ENCODE measurements at places on chromosomes 4 and X.

DNA sequence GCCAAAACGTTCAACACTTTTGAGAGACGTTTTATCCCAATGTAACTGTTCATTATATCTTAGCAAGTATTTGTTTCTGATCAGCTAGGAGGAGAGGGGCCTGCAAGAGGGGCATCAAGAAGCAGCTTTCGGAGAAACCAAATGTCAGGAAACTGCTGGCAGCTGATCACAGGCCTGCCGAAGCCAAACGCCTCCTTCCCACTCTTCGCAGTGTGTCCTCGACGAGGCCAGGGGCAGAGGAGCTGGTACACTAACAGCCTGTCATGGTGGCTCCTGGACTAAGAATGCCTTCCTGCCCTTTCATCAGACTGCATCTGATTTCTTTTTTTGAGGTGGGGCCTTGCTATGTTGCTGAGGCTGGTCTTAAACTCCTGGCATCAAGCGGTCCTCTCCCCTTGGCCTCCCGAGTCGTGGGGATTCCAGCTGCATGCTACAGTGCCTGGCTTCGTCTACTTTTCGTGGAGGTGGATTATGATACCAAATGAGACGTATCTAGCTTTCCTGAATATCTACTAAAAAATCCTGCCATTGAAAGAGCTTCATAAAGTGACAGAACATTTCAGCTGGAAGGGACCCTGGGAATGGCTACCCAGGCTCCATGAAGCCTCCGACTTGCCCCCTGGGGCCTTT lies 134.8 kb downstream of the AFAP1 start:
- no peak for DNase-seq

DNA sequence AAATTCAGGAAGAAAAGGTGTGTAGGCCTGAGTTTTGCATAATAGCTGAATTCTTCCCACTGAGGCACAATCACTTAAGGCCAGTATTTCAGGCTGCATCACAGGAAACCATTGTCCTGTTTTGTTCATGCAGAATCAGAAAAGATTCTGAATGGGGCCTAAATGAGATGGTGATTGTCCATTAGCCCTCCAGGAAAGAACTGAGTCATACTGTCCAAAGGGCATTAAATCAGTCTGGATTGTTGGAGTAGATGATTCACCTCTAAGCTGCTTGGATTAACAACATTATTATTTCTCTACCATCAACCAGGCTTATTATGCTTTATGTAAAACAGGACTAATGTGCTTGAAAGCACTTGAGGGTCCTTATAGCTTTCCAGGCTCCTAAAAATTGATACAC lies 36.2 kb downstream of the CT47B1 start:
- DNase-seq, result no peak

DNA sequence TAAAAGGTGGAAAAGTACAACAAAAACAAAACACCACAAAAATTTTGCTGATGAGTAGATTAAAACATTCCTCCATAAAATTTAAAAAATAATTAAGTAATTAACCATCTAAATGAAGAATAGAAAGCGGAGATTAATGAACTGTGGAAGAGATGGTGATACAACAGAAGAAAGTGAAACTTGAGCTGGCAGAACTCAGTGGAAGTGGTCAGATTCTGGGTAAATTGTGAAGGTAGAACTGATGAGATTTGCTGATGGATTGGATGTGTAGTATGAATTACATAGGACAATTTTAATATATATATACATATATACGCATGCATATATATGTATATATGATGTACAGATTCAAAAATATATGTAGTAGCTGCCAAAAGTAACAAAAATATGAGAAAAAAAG lies 73.9 kb downstream of the AMOT start:
- DNase-seq, result no peak

GRCh38 chrX:14927401-14927800 lies 54.2 kb downstream of the MOSPD2 start:
- no peak for DNase-seq

GRCh38 chr4:121875652-121876051 lies 5.4 kb upstream of the BBS7 start:
- DNase-seq, result no peak

DNA sequence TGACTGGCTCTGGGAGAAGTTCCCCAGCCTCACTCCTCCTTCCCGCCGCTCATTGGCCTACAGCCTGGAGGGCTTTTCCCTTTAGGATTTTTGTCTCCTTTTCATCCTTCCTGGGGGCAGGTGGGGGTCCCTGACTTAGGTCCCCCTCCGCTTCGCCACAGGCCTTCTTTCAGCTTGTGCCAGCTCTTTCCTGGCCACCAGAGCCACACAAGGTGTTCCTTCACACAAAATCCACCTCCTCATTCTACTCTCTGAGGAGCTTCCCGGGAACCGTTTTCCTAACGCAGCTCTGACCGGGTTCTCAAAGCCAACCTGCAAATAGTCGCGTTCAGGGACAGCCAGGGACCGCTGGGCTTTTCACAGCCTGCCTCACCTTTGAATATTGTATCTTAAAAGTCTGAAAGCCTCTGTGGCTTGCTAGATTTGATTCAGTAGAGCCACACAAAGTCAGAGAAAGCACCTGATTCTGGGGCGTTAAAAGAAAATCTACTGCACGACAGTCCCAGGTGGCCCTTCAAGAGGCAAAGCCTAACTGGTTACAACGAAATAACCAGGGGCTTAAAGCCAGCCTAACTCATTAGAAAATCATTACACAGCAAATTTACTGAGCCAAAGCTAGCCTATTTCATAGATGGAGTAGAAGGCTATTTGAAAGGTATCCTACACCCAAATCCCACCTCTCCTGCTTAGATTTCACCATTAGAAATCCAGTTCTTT lies 731 bp upstream of the GPC3 start:
- DNase-seq, result no peak

GRCh38 chrX:119758731-119759247 lies 401 bp downstream of the SOWAHD start:
- peak; percentile 48 for DNase-seq

- peak; percentile 94 for DNase-seq
Observed at GRCh38 chrX:74614093-74614909, at the start of gene RLIM. Gene RLIM (minus strand): TSS chrX:74614624. CDS start chrX:74595977, 18,647 bp downstream.

DNA sequence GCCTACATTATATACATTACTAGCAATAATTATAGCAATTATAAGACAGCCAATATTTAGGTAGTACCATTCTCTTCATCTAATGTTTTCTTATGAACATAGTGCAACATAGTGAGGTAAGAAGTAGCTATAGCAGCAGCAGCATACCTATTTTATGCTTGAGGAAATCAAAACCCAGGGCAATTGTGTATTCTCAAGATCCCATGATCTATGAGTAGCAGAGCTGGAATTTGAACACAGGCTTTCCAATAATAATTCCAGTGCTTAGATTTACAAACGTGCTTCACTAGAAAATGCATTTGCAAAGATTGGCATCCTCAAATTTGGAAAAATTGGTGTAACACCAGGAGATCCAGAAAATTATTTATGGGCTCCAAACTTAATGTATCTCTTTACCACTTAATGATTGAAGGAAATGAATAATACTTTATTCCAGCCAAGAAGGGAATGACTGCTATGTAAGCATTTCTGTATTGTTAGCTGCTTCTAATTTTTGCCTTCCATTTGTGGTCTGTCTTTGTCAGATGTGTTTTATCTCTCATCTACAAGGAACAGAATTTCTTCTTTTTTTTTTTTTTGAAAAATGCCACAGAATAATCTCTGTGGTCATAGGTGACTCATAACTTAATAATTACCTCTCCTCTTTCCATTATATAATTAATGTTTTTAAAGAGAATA lies 451.1 kb downstream of the ARAP2 start:
- DNase-seq, result no peak

DNA sequence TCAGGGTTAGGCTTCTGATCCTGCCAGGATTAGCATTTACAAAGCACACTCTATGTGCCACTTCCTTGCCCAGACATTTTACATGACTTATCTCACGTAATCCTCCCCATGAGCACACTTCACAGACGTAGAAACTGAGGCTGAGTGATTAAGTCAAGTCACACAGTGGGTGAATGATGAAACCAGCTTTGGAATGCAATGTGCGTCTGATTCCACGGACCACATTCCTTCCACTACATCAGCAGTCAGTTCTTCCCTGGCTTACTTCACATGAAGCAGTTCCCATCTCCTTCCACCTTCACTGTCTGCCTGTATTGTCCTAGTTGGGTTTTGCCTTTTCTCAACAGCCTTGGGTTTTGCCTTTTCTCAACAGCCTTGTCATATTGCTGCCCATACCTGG lies 134.3 kb upstream of the PPARGC1A start:
- no peak for DNase-seq

DNA sequence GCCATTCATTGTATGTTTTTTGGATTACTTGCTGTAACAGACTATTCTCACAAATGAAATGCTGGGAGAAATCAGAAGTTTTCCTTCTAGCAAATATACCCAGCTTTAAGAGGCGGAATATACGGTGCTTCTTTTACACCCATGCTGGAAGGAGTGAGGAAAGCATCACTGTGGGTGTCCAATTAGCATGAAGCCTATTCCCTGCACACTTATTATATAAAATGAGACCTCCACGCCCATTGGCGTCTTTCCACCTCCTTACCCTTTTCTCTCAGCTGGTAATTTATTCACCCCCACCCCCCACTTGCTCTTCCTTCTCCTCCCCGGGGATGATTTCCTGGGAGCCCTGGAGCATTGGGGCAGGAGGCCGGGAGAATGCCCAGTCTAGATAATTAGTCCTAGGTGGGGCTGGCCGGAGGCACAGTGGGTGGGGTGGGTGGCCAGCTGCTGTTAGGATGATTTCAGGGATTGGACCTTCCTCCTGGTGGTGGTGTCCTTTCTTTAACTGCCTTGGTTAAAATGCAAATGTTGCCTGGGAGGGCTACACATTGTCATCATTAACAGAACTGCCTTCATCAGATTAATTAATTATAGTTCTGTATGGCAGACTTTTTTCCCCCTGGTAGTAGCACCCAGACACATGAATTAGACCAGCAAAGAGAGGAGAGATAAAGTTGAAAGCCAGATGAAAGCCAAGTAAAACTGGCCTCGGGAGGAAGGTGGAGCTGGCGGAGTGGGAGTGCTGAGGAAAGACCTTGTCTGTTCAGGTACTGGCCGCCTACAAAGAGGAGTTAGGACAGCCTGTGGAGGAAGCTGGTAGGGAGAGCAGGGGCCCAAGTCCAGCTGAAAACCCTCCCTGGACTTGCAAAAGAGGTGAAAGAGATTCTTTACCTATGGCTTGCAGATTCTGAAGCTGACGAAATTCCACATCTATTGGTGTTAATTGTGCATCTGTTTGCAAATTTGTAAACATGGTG lies 11.4 kb downstream of the SHROOM2 start:
- no peak for DNase-seq

GRCh38 chr4:10673817-10674369 lies 10.7 kb downstream of the CLNK start:
- no peak for DNase-seq

DNA sequence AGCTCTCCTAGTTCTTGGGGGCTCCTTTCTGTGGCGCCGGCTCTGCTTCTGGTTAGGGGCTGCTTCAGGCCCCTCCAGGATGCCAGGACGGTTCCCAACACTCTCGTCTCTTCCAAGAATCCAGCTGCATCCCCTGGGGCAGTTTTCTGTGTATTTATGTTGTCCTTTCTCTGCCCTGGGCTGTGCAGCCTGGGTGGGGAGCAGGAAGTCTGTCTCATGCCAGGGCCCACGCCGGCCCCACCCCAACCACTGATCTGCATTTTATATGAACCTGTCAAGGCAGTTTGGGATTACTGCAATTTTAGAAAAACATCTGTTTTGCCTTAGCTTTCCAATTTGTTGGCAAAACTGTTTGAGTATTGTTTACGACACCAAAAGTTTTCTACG lies 14.6 kb downstream of the CTBP1 start:
- no peak for DNase-seq

DNA sequence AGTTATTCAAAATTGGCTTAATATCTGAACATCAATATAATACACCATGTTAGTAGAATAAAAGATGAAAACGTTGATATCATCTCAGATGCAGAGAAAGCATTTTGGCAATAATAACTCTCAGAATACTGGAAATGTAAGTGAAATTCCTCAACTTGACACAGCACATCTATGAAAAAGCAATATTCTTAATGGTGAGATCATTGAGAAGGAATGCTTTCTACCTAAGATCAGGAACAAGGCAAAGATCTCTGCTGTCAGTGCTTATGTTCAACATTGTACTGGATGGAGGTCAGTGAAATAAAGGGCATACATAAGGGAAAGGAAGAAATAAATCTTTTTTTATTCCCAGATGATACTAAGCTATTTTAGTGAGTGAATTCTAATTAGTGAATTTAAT lies 40.6 kb downstream of the MRPL1 start:
- no peak for DNase-seq

- peak; percentile 39 for DNase-seq
Observed at GRCh38 chr4:7383266-7383665, 51.5 kb downstream of the PSAPL1 start.

GRCh38 chr4:99436976-99437722 lies 2.0 kb upstream of the ADH7 start:
- no peak for DNase-seq

DNA sequence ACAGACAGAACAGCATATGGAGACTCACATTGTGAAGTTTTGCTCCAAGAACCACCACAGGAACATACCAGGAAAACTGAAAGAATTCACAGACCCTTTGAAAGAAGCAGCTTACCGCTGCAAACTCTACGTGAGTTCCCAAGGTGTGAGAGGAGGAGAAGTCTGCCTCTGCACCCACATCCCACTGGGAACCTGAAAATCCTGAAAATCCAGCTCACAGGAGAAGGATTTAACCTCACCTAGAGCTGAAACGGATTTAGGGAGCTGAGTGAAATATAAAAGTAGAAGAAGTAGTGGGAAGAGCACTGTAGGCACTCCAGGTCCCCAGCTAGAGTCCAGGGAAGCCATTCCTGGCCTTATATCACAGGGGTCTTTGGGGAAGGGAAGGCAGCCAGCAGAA lies 80.0 kb downstream of the FHIP1A start:
- no peak for DNase-seq

DNA sequence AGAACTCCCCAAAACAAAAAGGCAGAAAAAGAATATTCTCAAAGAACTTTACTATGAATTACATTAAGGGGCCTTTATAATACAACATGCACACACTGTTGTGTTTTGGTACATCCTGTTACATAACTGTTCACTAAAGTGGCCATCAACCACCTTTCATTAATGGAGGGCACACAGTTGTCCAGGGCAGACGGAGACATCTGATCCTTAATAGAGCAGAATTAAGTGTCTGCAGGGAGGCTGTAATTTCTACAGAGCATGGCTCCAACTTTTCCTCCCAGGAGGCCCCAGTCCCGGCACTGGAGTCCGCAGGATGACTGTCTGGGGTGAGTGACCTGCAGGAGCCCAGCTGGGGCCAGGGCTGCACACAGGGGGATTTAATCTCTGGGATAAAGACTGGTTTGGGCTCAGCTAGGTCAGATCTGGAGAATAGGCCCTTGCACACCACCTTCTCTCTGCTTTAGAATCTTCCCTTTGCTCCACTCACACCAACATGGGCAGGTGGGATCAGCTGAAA lies 233.4 kb downstream of the MAML3 start:
- DNase-seq, result no peak

- DNase-seq, result no peak
Observed at GRCh38 chr4:3233391-3234071, 15.4 kb upstream of the MSANTD1 start.

DNA sequence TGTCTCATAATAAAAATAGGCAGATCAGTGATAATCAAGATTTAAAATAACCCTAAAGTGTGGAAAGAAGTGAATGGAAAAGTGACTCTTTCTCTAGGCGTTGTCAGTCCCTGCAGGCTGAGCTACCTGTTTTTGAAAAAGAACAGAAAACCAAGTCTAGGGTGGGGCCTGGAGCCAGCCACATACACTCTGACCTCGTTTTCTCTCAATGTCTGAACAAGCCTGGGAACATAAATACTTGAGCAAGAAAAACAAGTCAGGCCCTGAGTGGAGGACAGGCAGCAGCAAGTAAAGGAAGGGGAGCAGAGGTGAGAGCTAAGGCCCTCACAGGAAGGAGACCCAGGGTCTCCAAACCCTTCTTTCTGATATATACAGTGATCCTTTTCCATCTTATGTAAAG lies 91.7 kb upstream of the HPF1 start:
- DNase-seq, result no peak

- no peak for DNase-seq
Observed at GRCh38 chrX:71159335-71159734, 14.7 kb downstream of the NLGN3 start.

All from right forelimb (tissue), 1 donor.